ENCODE measurements at places on chromosomes 4 and X. TPM values are rescaled to one million over a fixed set of nuclear protein-coding genes. Genes with fewer than 3 reads are reported as not detected.

C1QTNF7 gene
- total RNA-seq = 4.4 TPM

CENPU gene
- 25.4 TPM for total RNA-seq

ATOH1 gene
- total RNA-seq = not detected

ANOS1 gene
- total RNA-seq = 5.1 TPM

PF4V1 gene
- not detected for total RNA-seq

DUX4 gene
- not detected for total RNA-seq

PLAC8 gene
- total RNA-seq = 1.6 TPM

GPRASP1 gene
- total RNA-seq = 9.6 TPM

PHOX2B gene
- not detected for total RNA-seq

VEGFD gene
- 0.70 TPM for total RNA-seq

TMEM255A gene
- 1.8 TPM for total RNA-seq

PRRG3 gene
- 1.9 TPM for total RNA-seq

DNA sequence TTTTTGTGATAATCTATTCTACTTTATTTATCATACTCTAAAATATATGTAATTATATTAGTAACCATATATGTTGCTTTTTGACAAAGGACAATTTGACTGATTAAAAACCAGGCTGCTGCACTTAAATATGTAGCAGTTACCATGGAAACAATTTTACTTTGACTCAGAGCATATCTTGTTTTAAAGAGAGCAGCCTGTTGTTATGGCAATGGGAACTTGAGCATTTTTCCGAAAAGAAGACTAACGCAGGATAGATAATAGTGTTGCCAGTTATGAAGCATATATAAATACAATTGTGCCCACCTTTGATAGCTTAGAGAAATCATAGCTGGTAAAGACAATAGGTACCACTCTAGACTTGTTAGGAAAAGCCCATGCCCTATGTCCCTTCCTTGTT is 283.0 kb downstream of the GASK1B start:
- no peak for DNase-seq

DNA sequence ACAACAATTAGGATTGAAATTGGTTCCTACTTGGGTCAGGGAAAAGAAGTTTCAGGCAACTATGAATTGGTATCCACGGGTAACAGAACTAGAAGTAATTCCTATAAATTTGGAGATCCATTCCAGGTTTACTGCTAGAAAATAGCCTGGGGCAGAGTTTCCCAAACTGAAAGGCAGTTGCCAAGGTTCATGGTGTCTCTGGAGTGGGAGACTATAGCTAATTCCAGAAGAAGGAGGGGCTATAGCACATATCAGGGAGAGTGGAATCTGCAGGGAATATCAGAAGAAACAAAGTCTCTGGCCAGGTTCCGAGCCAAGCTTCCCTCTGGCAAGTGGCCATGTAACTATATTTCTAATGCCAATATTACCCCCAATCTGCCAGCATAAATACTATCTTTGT is 166.3 kb downstream of the GALNTL6 start:
- no peak for DNase-seq

- DNase-seq = no peak
Measured at GRCh38 chr4:59960143-59960542, 1240.0 kb upstream of the ADGRL3 start.

GRCh38 chr4:110597582-110597981 is 25.3 kb downstream of the PITX2 start:
- DNase-seq = no peak

DNA sequence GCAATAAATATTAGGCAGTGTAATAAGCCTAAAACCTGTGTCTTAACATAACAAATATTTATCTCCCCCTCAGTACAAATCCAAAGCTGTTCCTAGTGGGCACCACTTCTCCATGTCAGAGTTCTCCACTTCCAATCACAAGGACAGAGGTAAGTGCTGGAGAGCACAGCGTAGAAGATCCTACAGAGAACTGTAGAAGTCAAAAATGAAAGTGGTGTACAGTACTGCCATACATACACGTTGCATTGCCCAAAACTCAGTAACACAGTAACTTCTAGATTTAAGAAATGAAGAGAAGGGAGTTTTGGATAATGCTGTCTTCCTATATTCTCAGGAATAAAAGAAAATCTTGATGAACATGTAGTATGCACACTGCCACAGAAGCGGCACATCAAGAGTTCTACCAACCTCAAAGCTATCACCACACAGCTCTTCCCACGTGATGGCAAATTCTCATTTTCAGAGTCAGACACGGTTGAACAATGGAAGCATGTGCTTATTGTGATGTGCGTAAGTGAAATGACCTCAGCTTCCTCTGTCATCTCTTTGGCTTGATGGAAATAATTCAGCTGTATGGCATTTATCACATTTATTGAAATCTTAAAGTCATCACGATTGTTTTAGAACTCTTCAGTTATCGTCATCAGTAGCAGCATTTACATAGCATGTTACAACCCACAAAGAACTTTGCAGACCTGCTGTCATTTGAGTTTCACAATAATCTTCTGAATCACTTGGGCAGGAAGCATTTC is 27.1 kb upstream of the SPANXN4 start:
- no peak for DNase-seq

DNA sequence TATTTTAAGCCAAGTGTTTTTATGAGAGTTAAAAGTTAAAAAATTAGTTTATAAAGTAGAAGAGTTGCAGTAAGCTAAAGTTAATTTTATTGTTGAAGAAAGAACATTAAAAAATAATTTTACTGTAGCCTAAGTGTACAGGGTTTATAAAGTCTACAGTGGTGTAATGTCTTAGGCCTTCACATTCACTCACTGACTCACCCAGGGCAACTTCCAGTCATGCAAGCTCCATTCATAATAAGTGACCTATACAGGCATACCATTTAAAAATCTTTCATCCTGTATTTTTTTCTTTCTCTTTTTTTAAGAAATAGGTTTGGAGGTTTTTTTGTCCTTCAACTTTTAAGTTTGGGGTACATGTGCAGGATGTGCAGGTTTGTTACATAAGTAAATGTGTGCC is 87.9 kb upstream of the NR3C2 start:
- no peak for DNase-seq

- DNase-seq = no peak
Measured at GRCh38 chr4:70714079-70714887, 7.5 kb upstream of the RUFY3 start.

DNA sequence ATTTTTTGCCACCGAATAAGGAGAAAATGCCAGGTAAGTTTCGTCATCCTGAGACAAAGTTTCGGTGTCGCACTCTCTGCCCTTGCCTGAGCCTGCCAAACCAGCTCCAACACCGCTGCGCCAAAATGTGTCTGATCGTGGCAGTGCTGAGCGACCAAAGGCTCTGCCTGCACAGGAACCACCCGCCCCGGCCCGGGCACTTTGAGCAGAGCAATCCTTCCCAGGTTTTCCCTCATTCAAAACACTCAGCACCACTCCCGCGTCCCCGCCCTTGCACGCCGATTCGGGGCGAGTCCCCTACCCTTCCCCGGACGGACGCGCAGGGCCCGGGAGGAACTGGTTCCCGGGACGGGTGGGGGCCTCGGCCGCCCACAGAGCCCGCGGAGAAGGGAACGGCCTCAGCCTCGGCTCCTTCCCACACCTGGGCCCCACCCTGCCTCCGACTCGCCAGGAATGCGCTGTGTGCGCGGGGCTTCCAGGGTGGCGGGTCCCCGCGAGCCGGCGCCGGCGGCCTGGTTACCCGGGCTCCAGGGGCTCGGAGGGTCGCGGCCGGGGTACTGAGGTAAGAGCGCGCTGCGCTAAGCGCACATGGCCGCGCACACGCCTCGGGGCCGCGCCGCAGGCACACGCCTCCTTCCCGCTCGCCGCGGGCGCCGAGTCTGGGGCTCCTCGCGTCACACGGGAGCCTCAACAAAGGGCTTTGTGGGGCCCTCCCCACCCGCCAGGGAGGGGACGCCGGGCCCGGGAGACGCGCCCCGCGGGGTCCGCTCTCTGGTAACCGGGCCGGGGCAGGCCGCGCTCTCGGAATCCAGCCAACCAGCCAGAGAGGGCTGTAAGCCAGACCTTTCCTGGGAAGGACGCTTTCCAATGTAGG is at the start of gene C4orf36:
Gene C4orf36 (minus strand): TSS at position 661 of the 874 bp plus-strand sequence. CDS start 902 bp downstream, outside the sequence.
- DNase-seq = peak; percentile 60

- DNase-seq = no peak
Measured at GRCh38 chr4:183326853-183327252, 4.6 kb upstream of the CLDN24 start.

DNA sequence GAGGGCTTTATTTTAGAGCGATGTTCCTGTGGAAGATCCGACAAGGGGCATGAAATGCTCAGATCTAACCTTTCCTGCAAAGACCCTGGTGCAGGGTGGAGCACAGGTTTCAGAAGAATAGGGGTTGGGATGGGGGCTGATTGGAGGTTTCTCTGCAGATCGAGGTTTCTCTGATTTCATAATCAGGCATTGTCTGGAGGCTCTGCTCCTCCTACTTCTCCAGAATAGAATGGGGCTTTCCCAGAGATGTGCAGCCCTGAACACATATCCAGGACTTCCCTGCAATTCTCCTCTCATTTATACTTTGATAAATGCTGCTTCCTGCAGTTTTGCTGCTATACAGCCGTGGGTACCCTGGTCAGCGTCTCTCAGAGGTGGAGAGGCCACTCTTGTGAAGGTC is 397.6 kb upstream of the BOD1L1 start:
- DNase-seq = no peak

GRCh38 chrX:53313728-53314105 is 32.3 kb upstream of the IQSEC2 start:
- DNase-seq = no peak

GRCh38 chr4:84286048-84286447 is 213.0 kb downstream of the NKX6-1 start:
- DNase-seq = no peak

GRCh38 chrX:19094654-19095053 is 27.6 kb downstream of the ADGRG2 start:
- DNase-seq = no peak

DNA sequence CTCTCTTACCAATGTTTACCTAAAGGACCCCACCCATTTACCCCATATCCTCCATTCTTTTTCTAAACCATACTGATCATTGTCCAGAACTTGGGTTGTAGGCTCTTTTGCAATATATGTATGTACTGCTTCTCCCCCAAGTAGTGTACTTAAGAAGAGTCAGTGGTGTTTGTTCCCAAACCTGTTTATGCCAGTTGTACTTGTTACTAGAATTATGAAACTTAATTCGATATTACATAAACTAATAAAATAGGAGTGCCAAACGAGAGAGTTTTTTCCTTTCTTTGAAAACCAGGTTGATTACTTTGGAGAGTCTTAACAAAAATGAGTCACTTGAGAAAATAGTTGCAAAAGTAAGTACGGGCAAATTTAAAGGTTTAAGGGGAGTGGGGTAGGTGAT is 96.3 kb downstream of the GEMIN8 start:
- DNase-seq = no peak

GRCh38 chrX:56812515-56813105 is 83.6 kb downstream of the NBDY start:
- DNase-seq = no peak

DNA sequence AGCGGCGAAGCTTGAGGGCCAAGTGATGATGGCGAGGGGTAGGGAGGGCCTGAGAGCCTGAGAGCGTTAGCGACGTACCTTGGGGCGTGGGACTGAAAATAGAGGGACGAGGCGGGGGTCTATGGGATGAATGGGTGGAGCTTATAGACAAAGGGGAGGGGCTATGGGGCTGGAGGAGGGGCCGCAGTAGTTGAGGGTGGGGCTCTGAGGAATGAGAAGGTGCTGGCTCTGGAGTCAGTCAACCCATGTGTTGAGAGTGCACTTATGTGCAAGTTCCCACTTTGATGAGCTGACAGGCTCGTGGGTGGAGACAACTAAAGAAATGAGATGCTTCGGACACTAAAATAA is 488 bp downstream of the TBC1D25 start:
- DNase-seq = no peak

GRCh38 chr4:100294356-100294755 is 104.1 kb upstream of the DDIT4L start:
- DNase-seq = no peak

DNA sequence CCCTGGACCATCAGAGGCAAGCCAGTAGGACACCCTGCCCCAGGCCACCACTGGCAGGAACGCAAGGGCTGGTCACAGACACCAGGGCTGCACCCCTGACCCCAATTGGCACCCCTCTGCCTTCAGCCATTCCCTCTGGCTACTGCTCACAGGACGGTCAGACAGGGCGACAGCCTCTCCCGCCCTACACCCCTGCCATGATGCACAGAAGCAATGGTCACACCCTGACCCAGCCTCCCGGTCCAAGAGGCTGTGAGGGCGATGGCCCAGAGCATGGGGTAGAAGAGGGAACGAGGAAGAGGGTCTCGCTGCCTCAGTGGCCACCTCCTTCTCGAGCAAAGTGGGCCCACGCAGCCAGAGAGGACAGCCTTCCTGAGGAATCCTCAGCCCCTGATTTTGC is 143.5 kb downstream of the SOWAHB start:
- no peak for DNase-seq

DNA sequence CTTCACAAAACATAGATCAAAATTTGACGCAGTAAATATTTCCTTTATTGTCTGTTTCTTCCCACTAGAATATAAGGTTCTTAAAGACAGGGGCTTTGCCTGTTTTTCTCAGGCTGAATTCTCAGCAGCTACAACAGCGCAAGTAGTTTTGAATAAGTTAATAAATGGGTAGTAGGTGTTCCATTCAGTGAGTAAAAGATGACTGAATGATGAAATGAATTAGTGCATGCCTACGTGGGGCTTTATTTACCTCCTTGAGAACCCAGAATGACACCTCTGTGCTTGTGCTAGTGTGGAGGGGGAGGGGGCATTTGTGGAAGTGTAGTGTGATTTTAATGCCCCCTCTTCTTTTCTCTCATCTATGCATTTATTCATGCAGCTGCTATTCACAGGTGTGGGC is 278.9 kb downstream of the FBXW7 start:
- no peak for DNase-seq
